ENCODE measurements at places on chromosomes 6 and 20.
A peak's percentile ranks its signal among the peaks of the same experiment; 100 is the strongest.

GRCh38 chr6:113763876-113764275 is 93.3 kb upstream of the MARCKS start:
- DNase-seq = no peak

GRCh38 chr6:72250664-72251063 is 364.3 kb downstream of the RIMS1 start:
- no peak for DNase-seq

DNA sequence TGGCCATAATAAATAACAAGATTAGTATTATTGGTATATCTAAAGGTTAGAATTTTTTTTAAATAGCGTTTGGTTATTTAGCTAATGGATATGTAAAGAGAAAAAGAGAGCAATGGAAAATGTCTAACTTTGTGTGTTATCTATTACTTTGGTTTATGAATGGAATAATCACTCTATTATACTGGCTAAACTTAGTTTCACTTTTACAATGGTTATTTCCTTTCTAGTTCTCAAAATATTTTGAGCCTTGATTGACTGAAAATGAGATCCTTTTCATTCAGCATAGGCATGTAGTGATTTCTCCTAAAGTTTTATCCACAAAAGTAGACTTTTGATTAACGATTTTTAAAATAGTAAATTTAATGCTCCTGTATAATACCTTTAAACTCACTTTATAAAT is 51.6 kb upstream of the MLIP start:
- no peak for DNase-seq

- DNase-seq = no peak
These were observed 110.9 kb downstream of the ARMC2 start for GRCh38 chr6:108958900-108959770.

DNA sequence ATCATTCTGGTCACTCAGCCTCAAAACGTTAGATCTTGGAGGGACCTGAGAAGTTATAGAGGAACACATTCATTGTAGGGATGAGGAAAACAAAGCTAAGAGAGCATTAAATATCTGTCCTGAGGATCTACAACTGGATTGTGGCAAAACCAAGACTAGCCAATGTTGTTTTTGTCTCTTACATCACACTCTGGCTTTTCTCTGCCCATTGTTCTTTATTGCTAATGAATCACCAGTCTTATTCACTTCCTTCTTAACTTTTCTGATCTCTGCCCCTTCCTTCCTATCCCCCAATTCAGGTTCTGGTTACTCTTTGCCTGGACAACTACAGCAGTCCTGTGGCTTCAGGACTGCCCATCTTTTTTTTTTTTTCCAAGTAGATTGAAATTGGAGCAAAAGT is 57.0 kb upstream of the PREP start:
- no peak for DNase-seq

GRCh38 chr20:32359633-32360332 is 1.7 kb downstream of the ASXL1 start:
- no peak for DNase-seq

GRCh38 chr6:167275001-167275400 is 16.1 kb upstream of the UNC93A start:
- DNase-seq = no peak

DNA sequence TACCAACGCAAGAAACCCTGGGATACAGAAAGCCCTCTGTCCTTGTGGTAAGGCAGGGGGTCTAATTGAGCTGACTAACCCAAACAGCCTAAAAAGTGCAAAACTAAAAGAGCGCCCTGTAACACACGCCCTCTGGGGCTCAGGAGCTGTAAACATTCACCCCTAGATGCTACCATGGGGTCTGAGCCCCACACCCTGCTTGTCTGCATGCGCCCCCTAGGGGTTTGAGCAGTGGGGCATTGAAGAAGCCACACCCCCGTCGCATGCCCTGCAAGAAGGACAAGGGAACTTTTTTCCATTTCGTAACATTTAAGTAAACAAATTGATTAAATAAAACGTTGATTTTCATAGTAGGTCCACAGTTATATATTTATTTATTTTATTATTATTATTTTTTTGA is 616.9 kb upstream of the MAN1A1 start:
- no peak for DNase-seq

GRCh38 chr6:109713097-109713496 is 22.0 kb downstream of the FIG4 start:
- no peak for DNase-seq

- no peak for DNase-seq
These were observed 180.9 kb downstream of the PHF3 start for GRCh38 chr6:63816401-63816981.

- DNase-seq = no peak
These were observed 41.5 kb upstream of the SRF start for GRCh38 chr6:43129434-43130194.

DNA sequence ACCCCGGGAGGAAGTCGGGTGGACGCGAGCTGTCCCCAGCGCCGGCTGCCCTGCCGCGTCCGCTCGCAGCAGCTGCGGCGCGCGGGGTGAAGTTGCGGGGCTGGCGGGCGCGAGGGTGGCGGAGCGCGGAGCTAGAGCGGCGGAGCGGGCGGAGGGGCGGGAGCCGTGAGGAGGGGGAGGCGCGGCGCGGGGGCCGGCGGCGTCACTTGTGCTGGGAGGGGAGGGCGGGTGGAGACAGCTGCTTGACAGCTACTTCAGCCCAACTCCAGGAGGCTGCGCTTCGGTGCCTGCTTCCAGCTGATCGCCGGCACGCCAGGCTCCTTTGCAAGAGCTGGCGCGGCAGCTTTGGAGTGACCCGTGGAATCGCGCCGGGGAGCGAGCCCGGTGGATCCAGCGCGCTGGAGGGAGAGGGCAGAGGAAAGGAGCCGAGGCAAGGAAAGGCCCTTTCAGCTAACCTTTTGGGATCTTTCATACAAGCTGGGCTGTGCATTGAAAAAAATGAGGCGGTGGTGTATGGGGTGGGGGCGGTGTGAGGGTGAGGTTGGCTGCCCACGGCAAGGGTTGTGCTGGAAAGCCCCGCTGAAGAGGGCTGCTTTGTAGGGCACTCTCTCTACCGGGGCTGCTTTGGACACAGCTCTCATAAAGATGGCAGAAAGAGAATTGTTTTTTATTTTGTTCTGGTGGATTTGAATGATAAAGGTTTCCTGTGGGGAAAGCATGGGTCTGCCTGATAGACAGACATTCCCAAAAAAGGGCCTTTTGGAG is 24.6 kb downstream of the RIPOR2 start:
- no peak for DNase-seq

GRCh38 chr6:150373260-150373701 is 4.5 kb downstream of the IYD start:
- no peak for DNase-seq

DNA sequence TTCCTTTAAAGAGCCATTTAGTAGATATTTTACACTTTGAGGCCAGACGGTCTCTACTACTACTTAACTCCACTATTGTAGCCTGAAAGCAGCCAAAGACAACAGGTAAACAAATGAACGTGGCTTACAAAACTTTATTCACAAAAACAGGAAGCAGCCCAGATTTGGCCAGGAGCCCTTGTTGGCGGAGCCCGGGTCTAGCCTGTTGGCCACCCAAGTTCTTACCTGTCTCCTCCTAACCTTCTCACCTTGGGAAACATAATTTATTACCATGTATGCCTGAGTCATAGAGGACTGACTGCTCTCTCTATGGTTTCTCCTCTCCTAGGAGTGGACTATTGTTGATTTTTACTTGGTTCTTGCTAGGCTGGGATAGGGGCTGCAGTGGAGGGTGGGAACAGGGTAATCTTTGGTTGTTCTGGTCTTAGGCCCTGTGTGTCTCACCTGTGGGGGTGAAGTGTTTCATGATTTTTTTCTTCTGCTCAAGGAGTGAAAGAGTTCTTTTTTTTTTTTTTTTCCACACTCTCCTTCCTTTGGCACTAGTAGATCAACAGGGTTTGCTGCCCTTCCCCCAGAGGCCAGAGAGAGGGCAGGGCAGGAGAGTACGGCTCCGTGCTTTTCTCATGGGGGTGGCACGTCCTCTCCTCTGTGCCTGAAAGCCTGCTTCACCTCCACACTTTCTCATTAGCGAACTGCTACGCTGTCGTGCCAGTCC is 90.0 kb downstream of the RPP40 start:
- DNase-seq = no peak

DNA sequence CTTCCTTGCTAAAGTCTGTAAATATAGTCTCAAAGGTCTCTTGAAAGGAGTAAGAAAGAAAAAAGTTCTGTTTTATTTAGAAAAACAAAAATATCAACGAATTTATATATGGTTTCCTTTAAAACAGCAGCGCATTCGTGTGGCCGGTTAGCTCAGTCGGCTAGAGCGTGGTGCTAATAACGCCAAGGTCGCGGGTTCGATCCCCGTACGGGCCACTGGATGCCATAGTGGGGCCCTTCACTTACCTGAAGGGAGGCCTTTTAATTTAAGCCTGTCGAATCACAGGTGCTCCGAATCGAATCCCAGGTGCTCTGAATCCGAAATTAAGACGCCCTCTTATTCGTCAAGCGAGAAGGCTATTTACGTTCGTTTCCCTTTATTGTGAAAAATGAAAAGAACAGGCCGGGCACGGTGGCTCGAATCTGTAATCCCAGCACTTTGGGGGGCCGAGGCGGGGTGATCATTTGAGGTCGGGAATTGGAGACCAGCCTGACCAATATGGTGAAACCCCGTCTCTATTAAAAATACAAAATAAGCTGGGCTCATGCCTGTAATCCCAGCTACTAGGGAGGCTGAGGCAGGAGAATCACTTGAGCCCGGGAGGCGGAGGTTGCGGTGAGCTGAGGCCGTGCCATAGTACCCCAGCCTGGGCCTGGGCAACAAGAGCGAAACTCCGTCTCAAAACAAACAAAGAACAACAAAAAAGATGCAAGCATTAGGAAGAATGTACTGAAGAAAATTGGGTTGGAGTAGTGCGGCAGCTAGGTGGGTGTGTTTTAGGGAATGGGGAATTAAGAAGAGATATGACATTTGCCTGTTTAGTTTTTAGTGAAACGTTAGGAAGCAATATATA is 195.8 kb upstream of the ZNF184 start:
- peak; percentile 82 for DNase-seq

DNA sequence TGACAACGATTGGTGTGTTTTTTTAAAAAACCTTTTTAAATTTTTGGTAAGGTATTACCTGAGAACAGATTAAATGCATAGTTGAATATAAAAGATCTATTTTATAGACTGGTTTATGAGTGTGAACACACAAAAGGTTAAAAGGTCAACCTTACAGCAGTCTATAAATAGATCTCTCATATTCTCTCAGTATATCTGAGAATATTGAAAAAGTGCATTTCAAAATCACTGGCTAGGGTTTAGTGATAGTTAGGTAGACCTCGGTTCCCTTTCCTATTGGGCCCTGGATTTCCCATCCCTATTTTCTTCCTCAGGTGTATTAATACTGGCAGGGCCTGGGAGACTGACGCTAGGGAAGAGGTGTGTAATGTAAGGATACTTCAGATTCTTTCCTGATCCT is 723 bp upstream of the ZNF451 start:
- DNase-seq = no peak

- DNase-seq = no peak
These were observed 47.8 kb downstream of the SHLD1 start for GRCh38 chr20:5797843-5798462.

DNA sequence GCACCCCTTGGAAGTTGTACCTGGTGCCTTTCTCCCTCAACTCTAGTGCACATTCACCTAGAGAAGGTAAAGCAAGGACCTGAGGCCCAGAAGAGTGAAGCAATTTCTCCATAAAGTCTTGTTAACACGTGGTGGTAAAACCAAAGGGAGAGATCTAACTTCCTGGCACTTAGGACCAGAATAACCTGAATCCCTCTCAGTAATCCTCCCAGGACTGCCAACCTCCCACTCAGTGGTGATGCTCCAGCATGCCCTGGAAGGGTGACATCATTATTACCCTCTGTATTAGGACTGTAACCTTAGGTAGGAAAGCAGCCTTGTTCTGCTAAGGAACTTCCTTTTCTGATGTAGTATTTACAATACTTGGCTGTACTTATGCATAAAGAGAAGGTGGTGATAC is 330.6 kb upstream of the MARCKS start:
- no peak for DNase-seq

GRCh38 chr20:61753316-61753942 is 312.3 kb downstream of the TAF4 start:
- DNase-seq = no peak

- DNase-seq = no peak
These were observed 201.0 kb upstream of the CEP162 start for GRCh38 chr6:84428300-84428907.

- DNase-seq = no peak
These were observed 222.9 kb downstream of the EPHA7 start for GRCh38 chr6:93196406-93196970.

GRCh38 chr6:80105972-80106417 is 476 bp upstream of the BCKDHB start:
- DNase-seq = no peak

GRCh38 chr6:157099912-157100593 is 223.3 kb downstream of the TMEM242 start:
- DNase-seq = no peak

DNA sequence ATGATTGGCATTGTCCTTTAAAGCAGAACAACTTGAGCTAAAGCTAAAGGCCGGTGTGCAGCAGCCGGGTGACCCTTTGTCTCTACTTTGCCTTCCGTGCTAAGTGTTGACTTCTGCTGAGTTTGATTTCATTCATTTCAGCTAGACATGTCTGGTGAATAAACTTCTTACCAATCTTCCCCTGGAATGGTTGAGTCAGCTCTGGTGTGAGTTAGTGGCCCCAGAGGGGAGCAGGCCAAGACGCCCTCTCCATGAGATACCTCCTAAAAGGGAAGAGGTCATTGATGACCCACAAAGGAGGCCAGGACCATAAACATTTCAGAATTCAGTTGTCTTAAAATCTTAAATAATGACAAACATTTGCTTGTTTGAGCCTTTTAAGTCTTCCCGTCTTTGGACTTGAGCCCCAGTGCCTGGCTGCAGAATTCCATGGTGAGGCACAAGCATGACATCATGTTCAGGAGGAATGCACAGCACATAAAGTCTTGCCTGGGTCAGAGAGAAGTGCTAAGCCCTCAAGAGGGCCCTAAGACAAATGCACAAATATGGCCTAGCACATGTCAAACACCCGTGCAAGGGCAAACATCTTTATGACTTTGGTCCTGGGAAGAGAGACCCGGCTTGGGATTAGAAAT is 96.3 kb upstream of the NEDD9 start:
- DNase-seq = no peak

DNA sequence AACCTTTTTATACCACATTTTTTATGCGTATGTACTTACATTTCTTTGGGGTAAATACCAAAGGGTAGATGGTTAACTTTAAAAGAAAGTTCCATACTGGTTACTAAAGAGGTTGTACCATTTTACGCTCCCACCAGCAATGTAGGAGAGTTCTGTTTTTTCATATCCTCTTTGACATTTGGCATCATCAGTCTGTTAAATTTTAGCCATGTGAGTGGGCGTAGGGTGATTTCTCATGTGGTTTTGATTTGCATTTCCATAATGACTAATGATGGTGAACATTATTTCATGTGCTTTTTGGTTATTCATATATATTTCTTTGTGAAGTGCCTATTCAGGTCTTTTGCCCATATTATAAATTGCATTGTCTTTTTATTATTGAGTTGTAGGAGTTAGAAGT is 194.2 kb downstream of the PRL start:
- no peak for DNase-seq

GRCh38 chr20:63346131-63347080 is 14.7 kb downstream of the CHRNA4 start:
- DNase-seq = no peak

All from NCI-H2081 (cell line).